Renal cortical epithelial cell (primary cell): ENCODE measurements at places on chromosomes 1 and 21.
A peak's percentile ranks its signal among the peaks of the same experiment; 100 is the strongest.

DNA sequence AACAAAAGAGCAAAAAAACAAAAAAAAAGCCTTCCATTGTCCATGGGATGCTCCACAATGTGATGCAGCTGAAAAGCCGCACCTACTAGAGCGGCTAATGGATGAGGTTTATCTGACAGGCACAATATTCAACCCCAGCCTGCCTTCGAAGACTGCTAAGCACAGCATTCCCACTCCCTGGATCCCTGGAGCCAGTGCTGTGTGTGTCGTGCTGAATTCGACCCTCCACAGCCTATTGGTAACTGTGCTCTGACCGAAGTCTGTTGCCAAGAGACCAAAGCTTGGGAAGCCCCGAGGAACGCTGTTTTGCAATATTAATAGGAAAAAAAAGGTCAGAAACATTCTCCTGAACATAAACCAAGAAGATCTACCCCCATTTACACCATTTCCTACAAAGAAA lies 57.2 kb upstream of the PUM1 start:
- no peak for DNase-seq

GRCh38 chr1:172778456-172779455 lies 119.9 kb downstream of the FASLG start:
- no peak for DNase-seq

GRCh38 chr1:177966199-177966598 lies 3.7 kb downstream of the SEC16B start:
- DNase-seq: no peak

GRCh38 chr21:34024374-34024693 lies 49.0 kb upstream of the MRPS6 start:
- no peak for DNase-seq

DNA sequence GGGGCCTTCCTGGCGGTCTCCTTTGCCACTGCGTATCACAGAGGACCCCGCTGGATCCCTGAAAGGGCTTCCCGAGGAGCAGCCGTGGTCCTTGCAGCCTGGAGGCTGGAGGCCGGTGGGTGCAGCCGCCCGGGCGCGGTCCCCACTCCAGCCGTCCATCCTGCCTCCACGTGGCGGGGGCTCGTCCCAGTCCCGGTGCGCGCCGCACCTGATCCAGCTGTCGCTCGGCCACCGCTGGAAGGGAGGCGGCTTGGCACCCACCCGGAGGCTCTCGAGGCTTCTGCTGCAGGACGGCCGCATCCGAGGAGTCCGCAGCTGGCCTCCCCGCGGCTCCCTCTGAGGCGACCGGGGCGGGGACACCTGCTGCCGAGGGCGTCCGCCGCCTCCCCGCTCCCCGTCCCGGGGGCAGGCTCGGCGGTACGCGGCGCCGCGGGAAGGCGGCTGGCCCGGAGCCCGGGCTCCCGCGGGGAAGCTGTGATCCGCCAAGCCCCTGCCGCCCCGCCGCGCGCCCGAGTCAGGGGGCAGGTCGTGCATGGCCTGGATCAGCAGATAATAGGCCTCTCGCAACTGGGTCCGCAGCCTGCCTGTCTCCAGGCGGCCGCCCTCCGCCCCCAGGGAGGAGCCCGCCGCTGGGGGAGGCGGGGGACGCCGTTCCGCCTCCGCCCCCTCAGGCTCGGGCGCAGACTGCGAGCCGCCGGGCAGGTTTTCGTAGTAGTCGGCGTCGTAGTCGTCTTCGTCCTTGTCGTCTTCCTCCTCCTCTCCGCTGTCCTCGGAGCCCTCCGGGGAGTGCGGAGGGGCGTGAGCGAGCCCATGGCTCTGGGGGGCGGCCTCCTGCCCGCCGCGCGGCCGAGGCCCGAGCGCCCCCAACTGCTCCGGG lies at the start of gene SYDE2:
TSS of gene SYDE2 (minus strand) at position 554 of the 877 bp plus-strand sequence. CDS start at position 534, 20 bp downstream.
- DNase-seq: peak; percentile 32

- no peak for DNase-seq
Measured at GRCh38 chr1:10196976-10197375, 13.4 kb upstream of the KIF1B start.

DNA sequence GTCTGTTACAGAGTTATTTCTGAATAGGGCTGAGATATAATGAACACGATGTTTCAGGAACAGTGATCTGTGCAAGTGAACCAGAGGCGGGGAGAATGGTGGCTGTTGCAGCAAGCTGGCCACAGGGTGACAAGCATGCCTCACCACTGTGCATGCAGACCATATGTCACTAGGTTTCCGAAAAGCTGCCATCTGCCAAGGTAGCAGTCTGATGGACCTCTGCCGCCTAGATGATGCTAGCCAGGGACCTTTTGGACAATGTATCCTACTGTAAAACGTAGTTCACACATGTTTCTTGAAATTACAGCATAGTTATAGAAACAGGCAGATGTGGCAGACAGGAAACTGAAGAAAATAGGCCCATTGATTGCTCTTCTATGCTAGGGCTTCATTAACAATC lies 204.2 kb upstream of the RRP15 start:
- DNase-seq: no peak

- peak; percentile 96 for DNase-seq
Measured at GRCh38 chr1:22689505-22689904, 21.1 kb upstream of the EPHB2 start.

- DNase-seq: no peak
Measured at GRCh38 chr1:75130865-75131564, 3.2 kb upstream of the LHX8 start.

GRCh38 chr1:54859700-54860391 lies 27.1 kb downstream of the DHCR24 start:
- DNase-seq: peak; percentile 33

DNA sequence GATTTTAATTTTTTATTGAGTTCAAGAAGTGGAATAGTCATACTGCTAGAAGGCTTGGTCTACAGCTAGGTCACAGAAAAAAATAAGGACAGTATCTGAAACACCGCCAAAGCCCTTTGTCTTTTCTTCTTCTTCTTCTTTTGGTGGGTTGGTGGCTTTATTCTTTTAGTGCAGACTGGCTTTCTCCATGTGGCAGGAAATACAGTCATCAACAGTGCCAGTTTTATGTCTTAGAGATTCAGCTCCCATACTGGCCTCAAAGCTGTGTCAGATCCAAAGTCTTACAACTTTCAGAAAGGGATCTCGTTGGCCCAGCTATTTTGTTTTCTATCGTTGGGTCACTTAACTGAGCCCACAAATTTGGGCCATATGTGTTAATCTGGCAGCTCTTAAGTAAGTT lies 58.2 kb downstream of the FNBP1L start:
- no peak for DNase-seq

- peak; percentile 35 for DNase-seq
Measured at GRCh38 chr1:165397944-165398343, 41.4 kb upstream of the LMX1A start.

- DNase-seq: no peak
Measured at GRCh38 chr1:157352216-157352615, 200.1 kb downstream of the FCRL5 start.

GRCh38 chr21:16589006-16589898 lies 859.5 kb downstream of the USP25 start:
- DNase-seq: no peak

- no peak for DNase-seq
Measured at GRCh38 chr1:166972193-166972592, 3.1 kb downstream of the ILDR2 start.

DNA sequence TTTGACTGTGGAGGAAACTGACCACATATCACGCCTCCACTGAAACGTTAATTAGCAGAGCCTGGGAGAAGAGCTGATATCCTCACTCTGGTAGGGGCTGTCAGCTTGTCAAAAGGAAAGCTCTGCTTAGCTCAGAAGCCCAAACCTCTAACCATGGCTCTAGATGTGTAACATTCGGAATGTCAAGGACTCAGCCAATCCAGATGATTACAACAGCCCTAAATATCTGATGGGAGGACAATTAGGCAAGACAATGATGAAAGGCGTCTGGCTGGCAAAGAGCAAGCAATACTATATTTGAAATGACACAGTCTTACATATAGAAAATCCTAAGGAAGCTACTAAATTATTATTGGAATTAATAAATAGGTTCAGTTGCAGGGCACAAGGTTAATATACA lies 45.7 kb upstream of the COX20 start:
- DNase-seq: no peak

GRCh38 chr21:26806801-26807295 lies 38.4 kb downstream of the ADAMTS1 start:
- DNase-seq: no peak

- no peak for DNase-seq
Measured at GRCh38 chr21:38758501-38759214, 47.1 kb upstream of the ETS2 start.

GRCh38 chr1:89608319-89608983 lies 24.5 kb upstream of the LRRC8C start:
- no peak for DNase-seq

DNA sequence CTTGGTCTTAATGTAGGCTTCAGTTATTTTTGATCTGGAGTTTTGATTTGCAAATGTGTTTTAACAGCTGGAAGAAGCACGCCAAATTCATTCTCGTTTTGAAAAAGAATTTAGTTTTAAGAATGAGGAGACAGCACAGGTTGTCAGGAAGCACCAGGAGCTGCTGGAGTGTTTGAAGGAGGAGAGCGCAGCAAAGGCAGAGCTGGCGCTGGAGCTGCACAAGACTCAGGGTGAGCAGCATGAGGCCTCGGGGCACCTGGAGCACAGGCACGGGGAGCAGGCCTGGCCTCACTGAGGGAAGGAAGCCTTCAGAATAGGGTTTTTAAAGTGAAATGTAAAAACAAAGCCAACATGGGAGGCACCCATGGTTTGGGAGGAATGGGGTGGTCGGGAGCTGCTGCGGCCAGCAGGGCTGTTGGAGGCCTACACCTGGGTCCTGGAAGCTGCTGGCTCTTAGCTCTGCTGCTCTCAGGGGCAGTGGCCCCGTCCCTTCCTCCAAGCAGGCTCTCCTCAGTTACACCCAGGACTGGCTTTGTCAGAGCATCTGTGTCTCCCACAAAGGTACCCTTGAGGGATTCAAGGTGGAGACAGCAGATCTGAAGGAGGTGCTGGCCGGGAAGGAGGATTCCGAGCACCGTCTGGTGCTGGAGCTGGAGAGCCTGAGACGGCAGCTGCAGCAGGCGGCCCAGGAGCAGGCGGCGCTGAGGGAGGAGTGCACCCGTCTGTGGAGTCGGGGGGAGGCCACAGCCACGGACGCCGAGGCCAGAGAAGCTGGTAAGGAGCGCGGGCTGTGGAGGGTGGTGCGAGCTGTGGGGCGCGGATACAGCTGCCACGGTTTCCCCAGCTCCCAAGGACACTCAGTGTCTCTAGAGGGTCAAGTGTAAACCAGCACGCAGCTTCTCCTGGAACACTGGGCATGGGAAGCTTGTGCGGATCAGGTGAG lies 66.9 kb downstream of the PCNT start:
- no peak for DNase-seq

DNA sequence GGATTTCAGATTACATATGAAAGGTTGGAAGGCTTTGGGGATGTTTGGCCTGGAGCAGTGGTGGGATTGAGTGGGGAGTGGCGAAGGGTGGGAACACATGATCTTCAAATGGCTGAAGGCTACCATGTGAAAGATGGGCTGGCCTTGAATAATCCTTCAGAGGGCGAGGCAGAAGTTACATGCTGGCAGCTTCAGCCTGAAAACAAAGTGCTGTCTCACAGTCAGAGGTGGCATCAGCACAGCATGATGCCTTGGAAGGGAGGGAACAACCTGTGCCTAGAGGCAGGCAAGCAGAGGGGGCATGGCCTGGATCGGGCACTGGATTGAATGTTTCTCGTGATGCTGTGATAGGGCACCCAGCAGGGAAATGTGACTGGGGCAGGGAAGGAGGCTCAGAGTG lies 130.8 kb downstream of the BEND5 start:
- DNase-seq: no peak
